ENCODE measurements at places on chromosomes 3 and 15.

- no peak for DNase-seq
Observed at GRCh38 chr15:64850778-64851502, 9.2 kb downstream of the PLEKHO2 start.

- no peak for DNase-seq
Observed at GRCh38 chr3:4772171-4772804, 206.9 kb upstream of the BHLHE40 start.

- DNase-seq = no peak
Observed at GRCh38 chr3:62167566-62168262, 205.6 kb downstream of the FEZF2 start.

- DNase-seq = no peak
Observed at GRCh38 chr3:42895580-42895868, 10.4 kb upstream of the ZNF662 start.

- no peak for DNase-seq
Observed at GRCh38 chr3:111151438-111151837, 79.8 kb downstream of the NECTIN3 start.

DNA sequence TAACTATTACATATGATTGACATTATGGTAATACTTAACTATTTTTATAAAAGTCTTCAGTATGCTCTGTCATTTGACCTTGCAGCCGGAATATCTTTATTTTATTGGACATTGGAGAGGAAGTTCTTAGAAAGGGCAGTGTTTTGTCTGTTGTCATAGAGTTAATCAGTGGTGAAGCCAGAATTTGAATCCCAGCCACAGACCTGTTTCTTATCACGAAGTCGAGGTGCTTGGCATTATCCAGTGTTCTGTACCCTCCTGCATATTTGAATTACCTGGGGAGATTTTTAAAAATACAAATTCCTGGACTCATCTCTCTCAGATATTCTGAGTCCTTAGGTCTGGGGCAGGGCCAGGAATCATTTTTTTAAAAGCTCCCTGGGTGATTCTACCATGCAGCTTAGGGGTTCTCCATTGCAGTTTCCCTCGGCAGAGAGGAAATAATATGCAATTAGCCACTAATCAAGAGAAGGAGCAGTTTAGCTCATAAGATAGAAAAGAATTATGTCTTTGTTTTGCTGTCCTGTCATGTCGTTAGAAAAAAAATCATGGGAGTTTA, 195.6 kb upstream of the CFAP20DC start:
- no peak for DNase-seq

DNA sequence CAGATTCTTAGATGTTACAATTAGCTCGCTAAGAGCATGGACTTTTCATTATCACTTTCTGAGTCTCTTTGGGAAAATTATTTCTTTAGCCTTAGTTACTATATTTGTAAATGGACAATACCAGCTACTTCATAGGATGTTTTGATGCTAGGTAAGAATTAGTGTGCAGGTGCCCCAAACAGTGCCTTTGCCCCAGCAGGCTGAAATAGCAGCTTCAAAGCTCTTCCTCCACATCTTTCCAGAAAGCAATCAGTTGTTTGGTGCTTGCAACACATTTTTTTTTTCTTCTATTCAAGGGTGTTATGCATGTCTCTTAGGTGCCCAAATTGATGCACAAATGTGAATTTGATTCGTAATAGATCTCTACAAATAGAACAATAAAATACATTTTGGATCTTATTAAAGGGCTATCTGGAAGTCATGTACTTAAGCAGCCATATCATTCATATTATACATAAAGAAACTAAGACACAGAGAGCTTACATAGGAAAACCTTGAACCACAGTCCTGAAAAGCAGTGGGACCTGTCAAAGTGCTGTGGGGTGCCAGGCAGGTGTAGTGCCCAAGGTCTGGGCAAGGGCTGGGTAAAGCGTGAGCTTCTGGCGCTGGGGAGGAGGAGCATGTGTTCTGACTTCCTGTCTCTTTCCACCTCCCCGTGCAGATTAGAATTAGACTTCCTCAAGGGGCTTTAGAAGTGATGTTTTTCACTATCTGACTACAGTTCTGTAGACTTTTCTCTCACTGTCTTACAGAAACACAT, 62.9 kb downstream of the FNDC3B start:
- DNase-seq = no peak

DNA sequence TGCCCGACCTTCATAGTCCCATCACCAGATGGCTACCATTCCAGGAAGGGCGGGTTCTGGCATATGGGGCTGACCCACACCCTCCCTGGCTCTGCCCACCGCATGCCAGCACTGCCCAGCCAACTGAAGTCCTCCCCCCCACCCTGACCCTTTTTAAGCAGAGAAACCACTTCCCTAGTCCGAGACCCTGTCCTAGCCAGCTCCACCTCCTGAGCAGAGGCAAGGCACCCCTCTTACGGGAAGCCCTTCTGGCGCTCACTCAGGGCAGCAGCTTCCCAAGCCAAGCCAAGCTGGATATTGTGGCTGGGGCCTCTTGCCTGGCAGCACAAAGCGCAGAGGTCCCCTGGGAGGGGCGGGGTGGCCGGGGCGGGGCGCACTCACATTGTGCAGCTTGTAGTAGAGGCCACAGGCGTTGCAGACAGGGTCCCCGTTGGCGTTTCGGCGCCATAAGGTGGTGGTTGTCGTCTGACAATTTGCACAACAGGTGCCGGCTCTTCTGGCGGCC, 11.5 kb downstream of the GATA2 start:
- DNase-seq = no peak

DNA sequence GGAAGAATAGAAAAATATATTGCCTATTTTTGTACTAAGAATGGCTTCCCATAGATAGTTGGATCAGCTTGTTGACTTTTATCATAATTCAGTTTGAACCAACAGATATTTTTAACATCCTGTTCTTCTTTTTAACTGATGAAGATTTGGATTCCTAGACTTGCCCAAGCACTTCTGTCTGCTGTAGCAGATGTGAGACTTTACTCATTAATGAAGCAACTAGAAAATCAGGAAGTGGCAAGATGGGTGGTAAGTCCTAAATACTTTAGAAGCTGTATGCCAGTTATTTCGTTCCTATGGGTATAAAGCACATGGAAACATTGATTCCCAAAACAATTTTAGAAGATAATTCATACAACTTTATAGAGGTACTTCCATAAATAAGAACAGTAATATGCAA, 8.4 kb downstream of the PIGB start:
- no peak for DNase-seq

- no peak for DNase-seq
Observed at GRCh38 chr3:30122359-30122758, 484.0 kb upstream of the TGFBR2 start.

- no peak for DNase-seq
Observed at GRCh38 chr15:73575636-73576247, 57.4 kb downstream of the NPTN start.

DNA sequence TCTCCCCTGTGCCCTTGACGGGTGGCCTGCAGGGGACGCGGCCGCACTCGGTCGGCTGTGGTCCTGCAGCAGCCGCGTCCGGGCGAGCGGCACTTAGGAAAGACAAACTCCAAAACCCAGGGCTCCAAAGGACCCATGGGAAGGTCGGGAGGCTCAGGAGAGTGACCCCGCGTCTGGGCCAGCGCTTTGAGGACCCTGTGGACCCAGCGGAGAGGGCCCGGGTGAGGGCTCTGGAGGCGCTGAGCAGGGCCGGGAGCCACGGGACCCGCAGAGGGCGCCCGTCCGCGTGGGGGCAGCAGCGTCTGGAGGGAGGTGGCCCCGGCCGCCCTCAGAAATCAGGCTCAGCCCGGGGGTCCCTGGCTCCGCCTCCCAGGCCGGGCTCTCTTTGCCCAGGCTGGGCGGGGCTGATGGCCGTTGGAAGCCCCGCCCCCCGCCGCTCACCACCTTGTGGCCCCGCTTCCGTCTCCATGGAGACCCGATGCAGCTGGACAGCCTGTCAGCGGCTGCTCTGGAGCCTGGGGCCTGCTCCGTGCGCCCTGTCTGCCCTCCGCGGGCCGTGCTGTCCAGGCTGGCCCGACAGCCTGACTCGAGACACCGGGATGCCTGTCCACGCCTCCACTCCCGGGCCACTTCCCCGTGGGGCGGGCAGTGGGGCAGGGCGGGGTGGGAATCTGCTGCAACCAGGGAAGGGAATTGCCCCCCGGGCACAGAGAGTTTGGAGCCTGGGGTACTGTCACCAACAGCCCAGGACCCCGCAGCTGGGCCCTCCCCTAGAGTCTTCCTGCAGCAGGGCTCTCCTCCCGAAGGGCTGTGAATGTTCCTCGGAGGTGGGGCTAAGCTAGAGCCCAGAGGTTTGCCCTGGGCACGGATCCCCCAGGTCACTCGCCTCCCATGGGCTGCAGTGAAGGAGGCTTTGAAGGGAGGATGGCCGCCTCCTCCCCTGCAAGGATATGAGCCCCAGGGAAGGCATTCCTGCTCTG, 34.8 kb upstream of the RPL32 start:
- peak; percentile 72 for DNase-seq

- DNase-seq = no peak
Observed at GRCh38 chr3:111751961-111752360, 107.1 kb upstream of the PHLDB2 start.

DNA sequence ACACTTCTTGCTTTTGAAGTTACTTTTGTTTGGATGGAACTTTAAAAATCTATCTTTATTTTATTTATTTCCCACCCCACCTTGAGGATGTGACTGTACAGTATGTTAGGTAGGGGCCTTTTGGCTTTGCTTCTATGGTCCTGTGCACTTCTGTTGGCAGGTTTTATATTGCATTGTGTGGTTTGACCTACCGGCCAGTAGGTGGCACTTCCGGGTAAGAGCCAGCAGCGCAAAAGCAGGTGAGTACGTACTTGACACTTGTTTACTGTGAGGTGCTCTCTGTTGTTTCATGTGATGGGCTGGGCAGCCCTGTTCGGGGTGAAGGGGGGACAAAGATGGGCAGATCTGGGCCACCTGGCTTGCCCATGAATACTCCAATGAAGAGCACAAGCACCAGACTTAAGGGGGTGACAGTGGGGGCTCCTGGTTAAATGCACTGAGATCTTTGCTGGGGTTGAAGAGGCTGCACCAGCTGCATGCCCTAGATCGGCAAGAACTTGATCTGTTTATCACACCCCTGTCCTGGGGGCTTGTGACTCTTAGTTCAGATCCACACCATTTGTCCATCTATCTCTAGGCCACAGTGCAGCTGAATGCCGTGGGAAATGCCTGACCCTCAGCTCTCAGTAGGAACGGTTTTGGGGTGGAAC, 131.6 kb downstream of the NLGN1 start:
- DNase-seq = no peak

GRCh38 chr3:106518516-106518915, 649.7 kb upstream of the CBLB start:
- DNase-seq = no peak

- DNase-seq = no peak
Observed at GRCh38 chr3:114597012-114597411, 303.2 kb downstream of the TIGIT start.

- no peak for DNase-seq
Observed at GRCh38 chr3:197408177-197408957, 110.0 kb upstream of the DLG1 start.

Measured in neural crest cell (in vitro differentiated cells).